Endodermal cell (in vitro differentiated cells): ENCODE measurements at places on chromosomes 16 and 17. TPM values are rescaled to one million over a fixed set of nuclear protein-coding genes. Genes with fewer than 3 reads are reported as not detected.
A peak's percentile ranks its signal among the peaks of the same experiment; 100 is the strongest.

DNA sequence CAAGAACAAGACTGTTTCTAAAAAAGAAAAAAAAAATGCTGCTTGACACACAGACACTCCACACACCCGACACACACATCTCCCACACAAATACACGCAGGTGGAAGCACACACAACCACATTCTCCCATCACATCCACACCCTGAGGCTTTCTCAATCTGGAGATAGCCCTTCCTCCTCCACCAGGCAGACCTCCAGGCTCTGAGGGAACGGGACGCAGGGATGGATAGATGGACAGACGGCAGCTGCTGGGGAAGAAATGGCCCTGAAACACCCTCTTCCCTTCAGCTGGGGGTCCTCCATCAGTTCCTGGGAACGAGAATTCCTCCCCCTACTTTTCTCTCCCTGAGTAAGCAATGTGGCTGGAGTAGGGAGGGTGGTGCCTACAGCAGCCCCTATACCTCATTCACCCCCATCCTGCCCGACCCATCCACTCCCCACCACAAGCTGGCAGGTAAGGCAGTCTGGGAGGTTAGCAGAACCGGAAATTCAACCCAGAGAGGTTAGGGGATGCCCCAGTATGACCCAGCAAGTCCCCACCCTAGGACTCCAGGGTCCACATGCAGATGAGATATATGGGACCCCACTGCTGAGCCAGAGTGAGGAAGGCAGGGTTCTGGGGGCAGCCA lies 4.1 kb upstream of the LITAFD start:
- H3K27ac ChIP-seq, result no peak overlapping the region
- H3K4me1 ChIP-seq, result no peaks in the 10 kb centered on the region
- DNase-seq, result peak; percentile 46
- H3K4me3 ChIP-seq, result no peak overlapping the region

GRCh38 chr17:31834448-31834847 lies 24.6 kb downstream of the COPRS start:
- H3K36me3 ChIP-seq, result no peaks in the 10 kb centered on the region
- no peak overlapping the region for H3K4me3 ChIP-seq
- no peak for DNase-seq
- H3K27me3 ChIP-seq, result no peaks in the 10 kb centered on the region
- no peak overlapping the region for H3K27ac ChIP-seq

GRCh38 chr17:2195729-2196128 lies 107.9 kb downstream of the SMG6 start:
- no peak for DNase-seq
- no peak overlapping the region for H3K27ac ChIP-seq
- no peak overlapping the region for H3K4me3 ChIP-seq

- H3K4me3 ChIP-seq, result no peak overlapping the region
- peaks cover 32% of the 10 kb centered on the region for H3K27me3 ChIP-seq
- H3K27ac ChIP-seq, result no peak overlapping the region
- no peak for DNase-seq
Measured at GRCh38 chr17:58470356-58470755, 17.9 kb downstream of the HSF5 start.

DNA sequence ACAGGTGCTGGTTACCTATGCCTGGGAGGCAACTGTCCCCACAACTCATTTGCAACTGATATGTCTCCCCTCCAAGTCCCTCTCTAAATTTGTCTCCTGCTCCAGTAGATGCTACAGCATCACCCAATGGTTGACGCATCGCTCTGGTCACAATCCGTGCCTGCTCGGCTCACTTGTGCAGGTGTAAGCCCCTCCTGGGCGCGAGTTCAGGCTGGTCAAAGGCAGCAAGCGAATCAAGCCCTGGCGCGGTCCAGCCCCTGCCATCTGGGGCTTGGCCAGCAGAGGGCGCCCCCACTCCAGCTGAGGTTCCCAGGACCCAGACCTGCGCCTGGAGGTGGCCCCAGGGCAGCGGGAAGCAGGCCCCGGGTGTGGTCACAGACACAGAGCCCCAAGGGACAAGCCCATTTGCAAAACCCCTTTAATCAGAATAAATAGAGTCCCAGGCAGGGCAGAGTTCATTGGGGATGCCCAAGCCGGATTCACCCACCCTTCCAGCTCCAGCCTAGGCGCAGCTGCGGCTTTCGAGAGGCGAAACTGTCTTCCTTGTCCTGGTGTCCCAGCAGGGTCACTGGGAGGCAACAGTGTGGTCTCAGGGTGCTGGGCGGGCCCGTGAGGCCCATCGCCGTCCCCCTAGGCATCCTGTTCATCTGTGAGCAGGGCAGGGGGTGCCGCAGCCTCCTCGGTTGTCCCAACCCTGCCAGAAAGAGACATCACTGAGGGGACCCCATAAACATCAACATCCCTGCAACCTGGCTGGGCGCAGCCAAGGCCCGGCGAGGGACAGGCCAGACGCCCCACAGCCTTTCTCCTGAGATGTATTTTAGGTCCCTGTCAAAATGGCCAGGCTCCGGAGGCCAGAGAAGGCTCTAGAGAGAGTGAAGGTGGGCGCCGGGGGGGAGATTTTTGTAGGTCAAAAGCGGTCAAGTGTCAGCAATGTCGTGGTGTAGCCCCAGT lies 15.8 kb downstream of the TMC6 start:
- H3K4me3 ChIP-seq, result no peak overlapping the region
- no peaks in the 10 kb centered on the region for H3K4me1 ChIP-seq
- no peaks in the 10 kb centered on the region for H3K27me3 ChIP-seq
- peak; percentile 99 for DNase-seq
- no peak overlapping the region for H3K27ac ChIP-seq

DNA sequence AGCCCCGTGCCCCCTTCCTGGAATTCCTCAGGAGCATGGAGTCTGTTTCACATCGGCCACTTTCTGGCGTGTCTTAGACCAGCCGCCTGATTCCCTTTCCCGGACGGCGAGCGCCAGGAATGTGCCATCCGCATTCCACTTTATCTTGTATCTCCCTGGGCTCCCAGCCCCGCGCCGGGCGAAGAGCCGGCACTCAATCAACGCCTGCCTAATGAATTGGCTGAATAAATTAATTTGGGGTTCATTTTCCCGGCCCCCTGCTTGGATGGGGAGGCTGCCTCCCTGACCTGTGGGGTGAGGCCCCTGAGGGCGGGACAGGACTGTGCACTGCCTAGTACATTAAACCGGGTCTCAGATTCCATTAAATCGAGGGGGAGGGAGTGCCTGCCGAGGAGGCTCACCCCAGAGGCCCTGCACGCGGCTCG lies 282.3 kb upstream of the TNRC6C start:
- H3K36me3 ChIP-seq, result no peaks in the 10 kb centered on the region
- H3K27me3 ChIP-seq, result no peaks in the 10 kb centered on the region
- H3K27ac ChIP-seq, result peak overlapping the region; percentile 49
- H3K4me1 ChIP-seq, result no peaks in the 10 kb centered on the region

GRCh38 chr17:58626905-58627304 lies 64.9 kb downstream of the TEX14 start:
- DNase-seq, result no peak
- H3K36me3 ChIP-seq, result no peaks in the 10 kb centered on the region
- H3K4me1 ChIP-seq, result no peaks in the 10 kb centered on the region
- peaks cover 16% of the 10 kb centered on the region for H3K27me3 ChIP-seq
- H3K27ac ChIP-seq, result no peak overlapping the region

GRCh38 chr16:50160495-50161164 lies 7.5 kb downstream of the TENT4B start:
- DNase-seq, result no peak
- no peaks in the 10 kb centered on the region for H3K36me3 ChIP-seq
- no peaks in the 10 kb centered on the region for H3K4me1 ChIP-seq
- H3K4me3 ChIP-seq, result no peak overlapping the region

DNA sequence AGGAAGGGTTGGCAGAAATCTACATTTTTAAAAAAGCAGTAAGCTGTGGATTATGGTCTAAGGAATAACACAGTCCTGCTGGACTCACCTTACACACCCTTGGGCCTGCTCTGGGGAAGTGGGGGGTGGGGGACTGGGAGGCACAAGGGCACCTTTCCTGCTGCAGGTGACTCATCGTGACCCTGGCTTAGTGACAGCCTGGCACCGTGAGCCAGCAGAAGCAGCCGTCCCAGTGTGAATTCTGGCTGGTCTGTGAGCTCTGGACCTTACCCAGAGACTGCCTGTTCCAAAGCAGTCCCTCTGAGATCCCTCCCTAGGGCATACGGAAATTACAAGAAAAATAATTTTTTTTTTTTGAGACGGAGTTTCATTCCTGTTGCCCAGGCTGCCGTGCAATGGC lies 4.2 kb upstream of the CRK start:
- H3K4me1 ChIP-seq, result no peaks in the 10 kb centered on the region
- no peak overlapping the region for H3K27ac ChIP-seq
- H3K4me3 ChIP-seq, result no peak overlapping the region
- no peak for DNase-seq
- peaks cover 4% of the 10 kb centered on the region for H3K36me3 ChIP-seq
- no peaks in the 10 kb centered on the region for H3K27me3 ChIP-seq

DNA sequence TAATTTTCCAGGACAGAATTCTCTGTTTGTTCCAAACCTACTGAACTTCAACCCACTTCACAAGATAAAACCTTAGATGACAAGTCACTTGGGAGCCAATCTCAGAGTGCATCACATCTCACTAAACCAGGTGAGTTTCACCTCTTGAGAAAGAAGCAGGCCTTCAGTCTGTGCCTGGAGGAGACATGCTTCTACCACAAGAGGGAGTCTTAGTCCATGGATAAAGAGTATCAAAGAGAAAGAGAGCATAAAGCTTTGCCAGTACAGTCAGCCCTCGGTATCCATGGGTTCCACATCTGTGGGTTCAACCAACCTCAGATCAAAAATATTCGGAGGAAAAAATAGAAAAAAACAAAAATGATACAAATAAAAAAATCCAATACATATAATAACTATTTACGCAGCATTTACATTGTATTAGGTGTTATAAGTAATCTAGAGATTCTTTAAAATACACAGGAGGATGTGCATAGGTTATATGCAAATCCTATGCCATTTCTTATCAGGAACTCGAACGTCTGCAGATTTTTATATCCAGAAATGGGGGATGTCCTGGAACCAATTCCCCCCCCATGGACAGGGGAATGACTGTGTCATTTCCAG lies 37.7 kb downstream of the DUSP14 start:
- H3K27me3 ChIP-seq, result no peaks in the 10 kb centered on the region
- peak; percentile 83 for DNase-seq
- no peak overlapping the region for H3K4me3 ChIP-seq
- H3K27ac ChIP-seq, result no peak overlapping the region

DNA sequence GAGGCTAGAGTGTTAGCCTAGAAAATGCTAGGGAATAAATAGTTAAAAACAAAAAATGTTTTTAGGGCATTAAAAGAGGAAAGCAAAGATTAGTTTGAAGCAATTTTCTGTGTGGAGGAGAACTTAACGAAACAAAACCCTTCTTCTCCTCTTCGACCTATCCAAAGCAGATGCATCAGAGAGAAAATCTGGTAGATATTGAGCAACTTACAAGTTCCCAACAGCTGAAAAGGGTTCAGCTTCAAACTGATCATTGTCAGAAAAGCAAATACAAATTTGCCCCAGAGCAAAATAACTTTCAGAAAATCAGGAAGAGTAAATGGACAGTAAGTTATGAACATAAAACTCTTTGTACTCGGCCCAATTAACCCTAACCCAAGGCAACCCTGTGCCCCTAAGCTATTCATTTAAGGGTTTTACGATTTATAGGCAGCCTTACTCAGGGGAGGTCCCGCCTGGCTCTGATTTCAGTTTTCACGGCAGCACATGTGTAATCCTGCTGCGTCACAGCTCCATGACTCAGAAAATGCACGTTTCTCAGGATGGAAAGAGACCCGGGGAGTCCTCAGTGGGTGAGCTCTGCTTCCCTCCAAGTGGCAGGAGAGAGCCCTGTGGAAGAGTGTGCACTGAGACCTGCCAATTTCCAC lies 405.7 kb upstream of the SALL1 start:
- H3K36me3 ChIP-seq, result no peaks in the 10 kb centered on the region
- peaks cover 14% of the 10 kb centered on the region for H3K4me1 ChIP-seq
- H3K27me3 ChIP-seq, result no peaks in the 10 kb centered on the region
- H3K27ac ChIP-seq, result no peak overlapping the region

- H3K4me3 ChIP-seq, result no peak overlapping the region
- H3K36me3 ChIP-seq, result peaks cover 61% of the 10 kb centered on the region
- no peaks in the 10 kb centered on the region for H3K27me3 ChIP-seq
- no peaks in the 10 kb centered on the region for H3K4me1 ChIP-seq
Measured at GRCh38 chr17:2222901-2223616, 80.5 kb downstream of the SMG6 start.

DNA sequence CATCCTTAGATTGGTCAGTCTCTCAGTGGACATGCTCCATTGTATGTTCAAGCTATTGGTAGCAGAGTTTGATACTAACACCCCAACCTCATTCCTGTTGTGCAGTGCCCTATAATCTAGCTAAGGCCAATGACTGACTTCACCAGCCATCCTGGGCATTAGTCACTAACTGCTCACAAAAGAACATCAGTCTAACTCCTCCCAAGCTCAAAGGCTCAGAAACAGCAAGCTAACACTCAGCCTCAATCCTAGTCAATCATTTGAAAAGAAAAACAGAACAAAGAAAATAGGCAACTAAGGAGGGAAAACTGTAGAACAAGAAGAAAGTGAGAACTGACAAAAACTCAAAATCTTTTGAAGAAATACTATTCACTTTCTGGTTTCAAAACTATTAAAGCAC lies 199.1 kb upstream of the C17orf78 start:
- no peak overlapping the region for H3K27ac ChIP-seq
- no peaks in the 10 kb centered on the region for H3K27me3 ChIP-seq
- peaks cover 56% of the 10 kb centered on the region for H3K36me3 ChIP-seq

GRCh38 chr17:13592427-13592826 lies 9.3 kb downstream of the HS3ST3A1 start:
- H3K27me3 ChIP-seq, result no peaks in the 10 kb centered on the region
- H3K4me1 ChIP-seq, result peaks cover 3% of the 10 kb centered on the region
- DNase-seq, result no peak

KRT33A gene
- not detected in 2 replicates for total RNA-seq

CBFA2T3 gene
- 0.97 to 1.9 TPM (median 1.0 TPM) in 3 replicates for total RNA-seq

CALB2 gene
- 1.2 to 4.1 TPM (median 1.8 TPM) in 3 replicates for total RNA-seq

CPHXL gene
- not detected in 3 replicates for total RNA-seq

FADS6 gene
- total RNA-seq, result 5.7 to 24.7 TPM (median 7.1 TPM) in 3 replicates

CCL5 gene
- total RNA-seq, result not detected in 3 replicates

MAP1LC3B gene
- total RNA-seq, result 56.4 and 56.9 TPM in 2 replicates

NLK gene
- total RNA-seq, result 50.1 and 50.3 TPM in 2 replicates

EVI2A gene
- total RNA-seq, result not detected in 3 replicates
